ENCODE measurements at places on chromosomes 16 and 17.

GRCh38 chr16:28524681-28525171 lies 14.0 kb downstream of the NUPR1 start:
- DNase-seq, result no peak

DNA sequence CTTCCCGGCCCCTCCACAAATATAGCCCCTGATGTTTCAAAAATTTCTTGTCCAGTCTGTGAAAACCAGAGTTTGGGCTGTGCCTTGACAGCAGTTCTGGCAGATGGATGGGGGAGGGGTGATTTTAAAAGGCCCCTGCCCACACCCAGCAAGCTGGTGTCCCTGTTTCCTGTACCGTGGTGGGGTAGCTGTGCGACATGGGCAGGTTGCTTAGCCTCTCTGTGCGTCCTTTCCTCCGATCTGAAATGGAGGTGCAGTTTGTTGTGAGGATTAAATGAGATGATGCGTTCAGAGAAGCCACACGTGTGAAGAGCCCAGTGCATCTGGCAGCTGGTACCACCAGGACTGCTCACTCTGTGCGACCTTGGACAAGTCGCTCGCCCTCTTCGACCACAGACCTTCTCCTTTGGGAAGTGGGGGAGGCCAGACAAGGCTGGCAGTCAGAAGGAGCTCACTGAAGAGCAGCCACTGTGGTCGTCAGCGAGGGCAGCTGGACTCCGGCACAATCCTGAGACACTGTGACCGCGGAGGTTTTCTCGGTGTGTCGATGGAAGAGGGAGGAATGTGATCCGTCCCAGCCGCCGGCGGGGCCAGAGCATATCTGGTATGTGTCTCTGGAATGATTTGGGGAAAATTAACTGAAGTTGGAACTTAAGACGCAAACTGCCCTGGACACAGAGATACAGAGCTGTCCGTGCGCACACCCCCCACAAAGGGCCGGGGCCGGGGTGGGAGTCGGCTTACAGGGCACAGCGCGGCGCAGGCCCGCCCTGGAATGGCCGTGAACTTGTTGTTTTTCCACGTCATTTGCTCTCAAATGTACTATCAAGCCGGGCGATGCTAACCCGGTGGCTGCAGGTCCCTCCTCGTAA lies 721 bp upstream of the WFIKKN2 start:
- no peak for DNase-seq

GRCh38 chr17:32303781-32304288 lies 38.1 kb downstream of the C17orf75 start:
- no peak for DNase-seq

DNA sequence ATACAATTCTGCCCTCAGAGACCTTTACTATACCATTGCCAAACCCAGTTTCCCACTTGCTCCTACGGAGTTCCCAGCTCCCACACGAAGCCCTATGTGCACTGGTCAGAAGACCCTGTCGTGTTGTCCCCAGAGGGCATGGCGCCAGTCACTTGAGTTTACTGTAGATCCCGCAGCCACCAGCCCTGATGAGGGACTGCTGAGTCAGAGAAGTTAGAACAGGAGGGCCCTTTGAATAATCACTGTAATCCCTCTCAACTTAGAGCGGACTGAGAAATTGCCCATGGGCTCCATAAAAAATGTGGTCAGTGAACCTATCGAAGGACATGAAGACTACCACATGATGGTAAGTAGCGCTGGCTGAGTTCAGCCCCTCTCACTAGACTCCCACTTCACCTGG lies 9.2 kb downstream of the UBFD1 start:
- no peak for DNase-seq

- DNase-seq, result no peak
Observed at GRCh38 chr16:76466871-76467270, 189.7 kb downstream of the CNTNAP4 start.

DNA sequence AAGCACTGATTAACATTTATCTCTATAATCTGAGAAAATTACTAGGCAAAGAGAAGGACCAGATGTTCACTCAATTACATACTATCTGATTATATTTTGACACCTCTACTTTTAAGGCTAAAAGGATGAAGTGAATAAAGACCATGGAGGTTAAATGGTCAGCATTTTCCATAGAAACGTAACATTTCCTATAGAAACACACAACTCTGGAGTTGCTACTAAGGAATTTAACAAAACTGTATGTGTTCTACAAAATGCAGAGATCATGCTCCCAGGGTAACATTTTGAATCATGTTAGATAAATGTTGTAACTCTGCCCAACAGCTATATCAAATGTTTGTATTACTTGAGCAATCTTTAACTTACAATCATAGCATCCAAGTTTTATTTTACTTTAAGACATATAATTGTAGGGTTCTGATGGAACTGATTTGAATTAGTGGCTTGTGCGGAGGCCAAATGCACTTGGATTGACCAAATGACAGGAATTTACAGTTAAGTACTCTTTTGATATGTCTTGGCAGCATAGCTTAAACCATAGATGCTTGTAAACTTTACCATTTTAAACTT lies 97.7 kb downstream of the RPGRIP1L start:
- no peak for DNase-seq

GRCh38 chr16:8872967-8873865 lies 4.4 kb upstream of the CARHSP1 start:
- DNase-seq, result no peak

- DNase-seq, result no peak
Observed at GRCh38 chr17:30950669-30951399, 20.0 kb upstream of the RNF135 start.

- DNase-seq, result no peak
Observed at GRCh38 chr17:42399948-42400843, 12.0 kb upstream of the STAT3 start.

DNA sequence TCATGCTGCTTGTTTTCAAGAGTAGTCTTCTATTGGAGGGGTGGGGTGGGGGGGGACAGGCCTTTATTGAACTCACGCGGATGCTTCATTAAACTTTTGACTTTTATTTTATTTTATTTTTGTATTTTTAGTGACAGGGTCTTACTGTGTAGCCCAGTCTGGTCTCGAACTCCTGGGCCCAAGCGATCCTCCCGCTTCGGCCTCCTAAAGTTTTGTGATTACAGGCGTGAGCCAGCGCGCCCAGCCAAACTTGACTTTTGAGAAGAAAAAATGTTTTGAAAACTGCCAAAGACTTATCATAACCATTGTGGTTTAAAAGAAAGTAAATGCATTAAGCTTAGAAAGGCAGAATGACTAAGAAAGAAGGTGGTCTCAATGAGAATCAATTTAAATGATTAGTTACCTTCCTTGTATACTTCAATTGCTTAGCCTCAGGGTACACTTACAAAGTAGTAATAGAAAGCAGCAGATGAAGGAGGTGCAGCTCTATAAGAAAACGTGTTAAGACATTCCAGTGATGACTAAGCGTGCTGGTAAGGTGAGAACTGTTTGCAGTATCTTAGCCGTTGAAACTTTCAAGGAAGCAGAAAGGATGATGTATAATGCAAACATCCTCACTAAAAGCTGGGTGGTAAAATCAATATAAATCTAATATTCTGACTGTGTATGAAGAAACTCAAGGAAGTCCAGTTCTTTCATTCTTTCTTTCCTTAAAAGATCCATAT lies 1.2 kb downstream of the AP2B1 start:
- no peak for DNase-seq

DNA sequence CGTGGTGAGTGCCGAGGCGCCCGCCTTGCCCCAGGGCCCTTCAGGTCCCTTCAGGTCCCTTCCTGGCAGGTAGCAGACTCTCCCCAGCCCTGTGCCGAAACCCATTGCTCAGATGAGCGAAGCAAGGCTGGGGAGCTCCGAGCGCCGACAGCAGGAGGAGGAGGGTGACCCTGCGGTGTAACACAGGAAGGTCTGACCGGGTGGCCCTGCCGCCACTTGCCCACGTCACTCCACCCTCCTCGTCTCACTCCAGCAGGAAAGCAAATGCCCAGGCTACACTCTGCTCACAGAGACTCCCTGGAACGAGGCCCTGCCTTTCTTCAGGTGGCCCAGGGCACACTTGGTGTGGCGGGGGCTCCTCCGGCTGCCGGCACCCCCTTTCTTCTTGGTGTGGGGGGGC lies 57.2 kb downstream of the ACTG1 start:
- no peak for DNase-seq

GRCh38 chr17:55567240-55568214 lies 56.3 kb upstream of the SMIM36 start:
- DNase-seq, result no peak

DNA sequence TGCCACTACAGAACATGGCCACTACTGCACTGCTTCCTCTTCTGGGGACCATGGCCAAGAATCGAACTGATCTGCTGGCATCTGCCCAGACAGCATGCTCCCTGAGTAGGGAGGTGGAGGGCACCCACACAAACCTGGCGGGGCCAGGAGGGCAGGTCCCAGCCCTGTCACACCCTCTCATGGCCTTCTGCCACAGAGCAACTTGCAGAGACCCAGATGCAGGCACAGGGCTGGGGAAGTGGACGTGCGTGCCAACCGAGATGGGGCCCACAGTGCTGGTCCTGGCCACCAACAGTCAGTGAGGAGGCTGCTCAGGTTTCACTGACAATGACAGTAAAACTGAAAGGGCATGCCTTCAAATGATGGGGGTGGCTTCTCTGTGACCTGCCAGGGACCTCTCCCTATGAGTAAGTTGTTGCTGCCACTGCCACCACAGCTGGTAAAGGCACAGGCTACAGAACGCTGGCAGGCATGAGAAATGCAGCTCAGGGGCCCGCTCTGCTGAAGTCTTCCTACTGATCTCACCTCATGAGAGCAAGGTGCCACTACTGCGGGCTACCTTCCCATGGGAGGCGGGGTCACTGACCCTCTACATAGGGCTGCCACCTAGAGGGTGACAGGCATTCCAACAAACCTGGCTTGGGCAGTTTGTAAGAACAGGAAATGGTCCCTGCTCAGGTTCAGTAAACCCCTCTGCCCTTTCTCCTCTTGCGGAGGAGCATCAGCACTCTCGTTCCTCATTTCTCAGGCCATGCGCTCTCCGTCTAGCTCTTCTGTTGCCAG lies 15.5 kb downstream of the HIC1 start:
- DNase-seq, result no peak

- DNase-seq, result no peak
Observed at GRCh38 chr17:55735731-55736405, 13.2 kb upstream of the TMEM100 start.

GRCh38 chr16:27080895-27081294 lies 14.2 kb downstream of the C16orf82 start:
- no peak for DNase-seq

- DNase-seq, result no peak
Observed at GRCh38 chr16:26710450-26710849, 356.3 kb upstream of the C16orf82 start.

DNA sequence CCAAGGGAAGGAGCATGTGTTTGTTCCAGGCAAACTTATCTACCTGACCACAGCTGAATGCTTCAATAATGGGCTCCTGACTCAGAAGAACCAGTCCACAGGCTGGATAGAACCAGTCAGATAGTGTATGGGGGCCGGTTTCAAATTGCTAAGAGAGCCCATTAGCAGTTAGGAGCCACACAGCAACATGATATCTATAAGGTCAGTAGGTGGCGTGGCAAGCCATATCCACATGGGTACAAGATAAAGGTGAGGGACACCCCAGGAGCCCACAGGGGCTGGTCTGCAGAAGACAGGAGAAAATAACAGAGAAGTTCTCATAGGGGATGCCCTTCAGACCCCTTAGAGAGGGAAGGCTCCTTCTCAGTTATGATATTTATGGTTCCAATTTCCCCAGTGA lies 31.6 kb upstream of the CDRT15 start:
- DNase-seq, result no peak

DNA sequence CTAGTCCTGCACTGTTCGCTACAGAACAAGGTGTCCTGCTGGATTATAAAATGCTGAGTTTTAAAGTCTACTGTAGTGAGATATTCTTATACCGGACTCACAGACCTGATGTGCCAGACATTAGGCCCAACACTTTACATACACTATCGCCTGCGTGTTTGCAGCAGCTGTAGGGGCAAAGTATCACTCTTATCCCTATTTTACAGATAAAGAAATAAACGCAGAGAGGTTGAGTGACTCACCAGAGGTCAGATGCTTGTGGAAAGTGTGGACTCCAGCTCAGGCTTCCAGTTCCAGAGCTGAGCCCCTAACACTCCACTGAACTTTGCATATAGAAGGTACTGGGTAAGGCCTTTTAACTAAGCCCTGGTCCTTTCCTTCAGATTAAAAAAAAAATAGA lies 47.4 kb downstream of the PLXDC1 start:
- DNase-seq, result no peak

- DNase-seq, result no peak
Observed at GRCh38 chr17:73462823-73463222, 151.0 kb upstream of the CDC42EP4 start.

DNA sequence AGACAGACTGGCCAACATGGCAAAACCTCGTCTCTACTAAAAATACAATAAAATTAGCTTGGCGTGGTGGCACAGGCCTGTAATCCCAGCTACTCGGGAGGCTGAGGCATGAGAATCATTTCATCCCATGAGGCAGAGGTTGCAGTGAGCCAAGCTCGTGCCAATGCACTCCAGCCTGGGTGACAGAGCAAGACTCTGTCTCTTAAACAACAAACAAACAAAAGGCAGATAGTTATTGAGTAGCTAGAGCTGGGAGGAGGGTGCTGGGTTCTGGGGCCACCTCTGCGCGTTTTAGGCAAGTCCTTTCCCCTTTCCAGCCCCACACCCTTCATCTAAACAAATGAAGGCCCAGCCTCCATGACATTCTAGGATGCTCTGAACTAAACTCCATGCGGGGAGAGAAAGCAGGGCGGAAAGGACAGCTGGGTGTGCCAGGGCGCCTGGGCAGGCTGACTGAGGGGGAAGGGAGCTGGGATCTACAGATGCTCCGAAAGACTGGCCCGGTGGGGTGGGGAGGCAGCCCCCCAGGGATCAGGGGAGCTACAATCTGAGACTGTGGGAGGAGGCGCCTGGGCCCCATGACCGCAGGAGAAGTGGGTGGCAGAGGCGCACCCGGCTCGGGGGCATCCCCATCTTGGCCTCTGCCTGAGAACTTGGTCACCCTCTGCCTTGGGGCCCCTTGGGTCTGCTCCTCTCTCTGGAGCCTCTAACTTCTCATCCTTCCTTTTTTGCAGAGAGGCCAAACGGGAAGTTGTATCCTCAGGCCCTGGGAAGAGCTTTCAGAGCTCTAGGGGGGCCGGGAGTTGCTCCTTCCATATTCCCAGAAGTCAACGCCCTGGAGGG lies 910 bp downstream of the ITGAL start:
- peak; percentile 26 for DNase-seq

GRCh38 chr17:69593716-69594115 lies 179.2 kb downstream of the MAP2K6 start:
- no peak for DNase-seq

DNA sequence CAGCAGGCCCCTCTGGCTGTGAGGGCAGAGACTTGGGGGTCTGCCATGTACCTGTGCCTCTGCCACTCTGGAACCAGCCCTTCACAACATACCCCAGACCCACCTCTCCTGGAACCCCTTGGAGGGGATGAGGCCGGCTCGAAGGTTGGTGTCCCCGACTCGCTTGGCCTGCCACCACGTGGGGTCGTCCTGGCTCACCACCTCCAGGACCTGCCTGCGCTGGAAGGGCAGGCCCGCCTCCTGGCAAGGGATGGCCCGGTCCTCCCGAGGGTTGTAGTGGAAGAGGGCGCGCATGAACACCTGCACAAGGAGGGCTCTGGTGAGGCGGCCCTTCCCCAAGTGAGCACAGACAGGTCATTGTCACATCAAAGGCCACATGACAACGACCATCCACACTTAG lies 12.2 kb downstream of the MPP3 start:
- no peak for DNase-seq
